ENCODE measurements at places on chromosomes 16 and 17. TPM values are rescaled to one million over a fixed set of nuclear protein-coding genes. Genes with fewer than 3 reads are reported as not detected.

- H3K27me3 ChIP-seq: peaks cover 24% of the 10 kb centered on the region
- H3K4me3 ChIP-seq: no peak overlapping the region
- peak; percentile 29 for DNase-seq
- peaks cover 5% of the 10 kb centered on the region for H3K4me1 ChIP-seq
Measured at GRCh38 chr17:61414141-61414935, 14.7 kb downstream of the TBX2 start.

GRCh38 chr17:45171338-45172231 lies 9.9 kb downstream of the HEXIM2 start:
- DNase-seq: peak; percentile 83
- no peaks in the 10 kb centered on the region for H3K27me3 ChIP-seq
- H3K4me3 ChIP-seq: no peak overlapping the region
- no peaks in the 10 kb centered on the region for H3K36me3 ChIP-seq

GRCh38 chr17:30226878-30227277 lies 8.6 kb downstream of the SLC6A4 start:
- H3K27ac ChIP-seq: no peak overlapping the region
- no peaks in the 10 kb centered on the region for H3K27me3 ChIP-seq
- no peaks in the 10 kb centered on the region for H3K4me1 ChIP-seq
- H3K36me3 ChIP-seq: no peaks in the 10 kb centered on the region

DNA sequence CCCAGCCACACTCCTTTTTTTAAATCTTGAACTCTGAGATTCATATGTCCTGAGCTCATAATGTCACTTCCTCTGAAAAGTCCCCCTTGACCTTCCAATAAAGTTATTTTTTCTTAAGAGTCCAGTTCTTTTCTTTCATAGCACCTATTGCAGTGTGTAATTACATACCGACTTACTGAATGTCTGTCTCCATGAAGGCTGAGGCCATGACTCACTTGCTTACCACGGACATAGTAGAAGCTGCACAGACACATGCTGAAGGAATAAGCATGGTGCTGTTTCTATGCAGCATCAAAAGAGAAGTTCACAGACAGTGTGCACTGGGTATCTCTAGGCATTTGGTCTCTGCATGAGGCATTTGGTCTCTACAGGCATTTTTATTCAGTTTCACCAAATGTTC lies 77.2 kb downstream of the C17orf67 start:
- no peaks in the 10 kb centered on the region for H3K4me1 ChIP-seq
- no peak overlapping the region for H3K27ac ChIP-seq
- no peaks in the 10 kb centered on the region for H3K36me3 ChIP-seq

GRCh38 chr17:77363821-77364361 lies 223.1 kb downstream of the SEC14L1 start:
- no peaks in the 10 kb centered on the region for H3K27me3 ChIP-seq
- H3K4me3 ChIP-seq: no peak overlapping the region
- H3K36me3 ChIP-seq: no peaks in the 10 kb centered on the region
- H3K27ac ChIP-seq: no peak overlapping the region
- DNase-seq: no peak

GRCh38 chr17:39547713-39548478 lies 59.8 kb downstream of the NEUROD2 start:
- H3K4me1 ChIP-seq: no peaks in the 10 kb centered on the region
- DNase-seq: peak; percentile 78
- no peak overlapping the region for H3K4me3 ChIP-seq
- no peaks in the 10 kb centered on the region for H3K27me3 ChIP-seq

DNA sequence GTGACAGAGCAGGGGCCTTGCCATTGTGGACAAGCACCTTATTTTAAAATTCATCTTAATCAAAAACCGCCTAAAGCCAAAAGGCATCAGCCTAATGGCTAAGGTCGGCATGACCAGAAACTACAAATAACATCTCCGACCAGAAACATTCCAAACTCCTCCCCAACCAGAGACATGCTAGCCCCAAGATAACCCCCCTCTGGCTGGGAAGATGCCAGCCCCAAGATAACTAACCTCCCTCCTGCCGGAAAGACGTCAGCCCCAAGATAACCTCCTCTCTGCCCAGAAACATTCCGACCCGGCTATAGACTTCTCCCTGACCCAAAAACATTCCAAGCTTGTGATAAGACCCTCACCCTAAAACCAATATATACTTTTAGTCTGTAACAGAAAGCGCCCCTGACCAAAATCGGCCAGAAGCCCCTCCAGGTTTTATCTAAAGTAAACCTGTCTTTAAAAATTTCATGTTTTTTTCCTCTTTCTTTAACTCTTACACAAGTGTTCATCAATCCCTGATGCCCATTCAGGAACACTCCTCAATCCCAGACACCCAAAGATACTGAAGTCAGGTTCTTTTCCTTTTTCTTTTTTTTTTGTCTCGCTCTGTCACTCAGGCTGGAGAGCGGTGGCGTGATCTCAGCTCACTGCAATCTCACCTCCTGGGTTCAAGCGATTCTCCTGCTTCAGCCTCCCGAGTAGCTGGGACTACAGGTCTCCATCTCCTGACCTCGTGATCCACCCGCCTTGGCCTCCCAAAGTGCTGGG lies 32.7 kb downstream of the TLE7 start:
- DNase-seq: no peak
- no peak overlapping the region for H3K27ac ChIP-seq
- no peaks in the 10 kb centered on the region for H3K27me3 ChIP-seq
- H3K36me3 ChIP-seq: no peaks in the 10 kb centered on the region
- no peak overlapping the region for H3K4me3 ChIP-seq

DNA sequence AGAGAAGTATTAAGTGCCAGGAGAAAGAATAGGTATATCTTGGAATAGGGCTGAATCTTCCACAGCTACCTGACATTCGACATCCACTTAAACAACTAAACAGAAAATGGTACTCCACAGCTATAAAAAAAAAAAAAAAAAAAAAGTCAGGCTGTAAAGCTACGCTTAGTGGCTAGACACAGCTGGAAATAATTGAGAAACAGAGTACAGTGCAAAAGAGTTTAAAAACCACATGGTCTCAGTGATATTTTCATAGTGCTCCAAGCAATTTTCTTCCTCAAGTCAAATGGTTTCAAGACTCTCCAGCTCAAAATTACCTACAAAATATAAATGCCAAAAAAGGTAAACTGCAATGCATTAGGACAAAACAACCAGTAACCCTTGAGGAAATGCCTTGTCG lies 607.1 kb downstream of the KCNJ2 start:
- H3K27me3 ChIP-seq: no peaks in the 10 kb centered on the region
- no peaks in the 10 kb centered on the region for H3K4me1 ChIP-seq
- no peak overlapping the region for H3K4me3 ChIP-seq
- H3K27ac ChIP-seq: no peak overlapping the region

DNA sequence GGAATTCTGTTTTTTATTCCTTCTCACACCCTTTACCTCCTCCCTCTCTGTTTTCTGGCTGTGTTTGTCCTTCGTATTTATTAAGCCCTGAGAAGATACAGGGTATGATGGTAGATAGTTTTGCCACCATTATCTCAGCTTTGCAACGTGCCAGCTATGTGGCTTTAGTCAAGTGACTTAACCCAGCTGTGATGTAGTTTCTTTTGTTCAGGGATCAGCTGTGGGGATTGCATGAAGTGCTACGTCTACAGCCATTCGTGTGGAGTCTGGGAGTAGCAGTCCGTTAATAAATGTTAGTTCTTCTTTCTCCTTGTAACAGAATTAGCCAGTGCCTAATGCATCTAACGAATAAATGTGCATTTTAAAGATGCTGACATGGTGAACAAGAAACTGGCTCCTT lies 128.4 kb downstream of the HAPSTR1 start:
- H3K27ac ChIP-seq: no peak overlapping the region
- H3K36me3 ChIP-seq: no peaks in the 10 kb centered on the region
- no peaks in the 10 kb centered on the region for H3K27me3 ChIP-seq
- DNase-seq: no peak

- peak; percentile 65 for DNase-seq
- no peaks in the 10 kb centered on the region for H3K36me3 ChIP-seq
- H3K27ac ChIP-seq: no peak overlapping the region
Measured at GRCh38 chr16:84785843-84786581, 33.8 kb upstream of the CRISPLD2 start.

GRCh38 chr17:45940293-45940692 lies 45.9 kb downstream of the MAPT start:
- no peaks in the 10 kb centered on the region for H3K4me1 ChIP-seq
- H3K36me3 ChIP-seq: no peaks in the 10 kb centered on the region
- DNase-seq: no peak
- no peak overlapping the region for H3K4me3 ChIP-seq

- no peak overlapping the region for H3K27ac ChIP-seq
- H3K36me3 ChIP-seq: no peaks in the 10 kb centered on the region
- H3K4me1 ChIP-seq: no peaks in the 10 kb centered on the region
- H3K27me3 ChIP-seq: no peaks in the 10 kb centered on the region
Measured at GRCh38 chr17:31425282-31426040, 34.0 kb downstream of the RAB11FIP4 start.

DNA sequence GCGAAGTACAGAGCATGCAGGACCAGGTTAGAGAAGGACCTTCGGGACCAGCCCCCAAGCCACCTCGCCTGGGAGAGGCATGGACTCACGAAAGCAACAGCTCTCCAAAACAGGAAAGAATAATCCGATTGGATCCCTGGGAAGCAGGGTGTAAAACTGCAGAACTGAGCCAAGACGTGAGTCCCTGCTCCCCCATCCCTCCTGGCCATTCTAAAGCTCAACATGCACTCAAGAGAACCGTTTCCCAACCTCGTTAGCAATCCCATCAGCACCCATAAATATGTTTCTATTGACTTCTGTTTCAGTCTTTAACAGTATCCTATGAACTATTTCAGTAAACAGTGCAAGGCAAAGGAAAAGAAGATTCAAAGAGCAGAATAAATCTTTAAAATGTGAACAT lies 167.0 kb downstream of the COPRS start:
- no peak overlapping the region for H3K27ac ChIP-seq
- H3K36me3 ChIP-seq: no peaks in the 10 kb centered on the region
- no peaks in the 10 kb centered on the region for H3K4me1 ChIP-seq
- H3K4me3 ChIP-seq: no peak overlapping the region
- no peak for DNase-seq

GRCh38 chr16:48136547-48137360 lies 19.0 kb downstream of the ABCC12 start:
- no peak overlapping the region for H3K27ac ChIP-seq
- no peak for DNase-seq
- H3K27me3 ChIP-seq: no peaks in the 10 kb centered on the region
- H3K4me3 ChIP-seq: no peak overlapping the region
- H3K4me1 ChIP-seq: no peaks in the 10 kb centered on the region
- no peaks in the 10 kb centered on the region for H3K36me3 ChIP-seq

DNA sequence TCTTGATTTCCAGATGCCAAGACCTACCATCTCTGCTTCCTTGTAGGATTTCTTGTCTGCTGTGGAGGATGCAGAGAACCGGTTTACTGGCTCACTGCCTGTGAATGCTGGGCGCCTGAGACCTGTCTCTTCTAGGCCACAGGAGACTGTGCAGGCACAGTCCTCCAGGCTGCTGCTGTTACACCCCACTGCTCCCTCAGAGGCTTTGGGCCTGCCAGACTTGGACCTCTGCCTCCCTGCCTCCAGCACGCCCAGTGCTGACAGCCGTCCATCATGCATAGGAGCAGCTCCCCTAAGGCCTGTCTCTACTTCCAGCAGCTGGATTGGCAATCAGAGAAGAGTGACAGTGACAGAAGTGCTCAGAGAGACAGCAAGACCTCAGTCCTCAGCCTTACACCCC lies 6.1 kb downstream of the HROB start:
- DNase-seq: no peak
- H3K4me1 ChIP-seq: no peaks in the 10 kb centered on the region
- H3K4me3 ChIP-seq: no peak overlapping the region
- H3K27me3 ChIP-seq: no peaks in the 10 kb centered on the region

GRCh38 chr17:56929362-56929969 lies 15.6 kb upstream of the TRIM25 start:
- no peaks in the 10 kb centered on the region for H3K4me1 ChIP-seq
- no peak overlapping the region for H3K4me3 ChIP-seq
- no peaks in the 10 kb centered on the region for H3K27me3 ChIP-seq
- no peaks in the 10 kb centered on the region for H3K36me3 ChIP-seq
- no peak overlapping the region for H3K27ac ChIP-seq

DNA sequence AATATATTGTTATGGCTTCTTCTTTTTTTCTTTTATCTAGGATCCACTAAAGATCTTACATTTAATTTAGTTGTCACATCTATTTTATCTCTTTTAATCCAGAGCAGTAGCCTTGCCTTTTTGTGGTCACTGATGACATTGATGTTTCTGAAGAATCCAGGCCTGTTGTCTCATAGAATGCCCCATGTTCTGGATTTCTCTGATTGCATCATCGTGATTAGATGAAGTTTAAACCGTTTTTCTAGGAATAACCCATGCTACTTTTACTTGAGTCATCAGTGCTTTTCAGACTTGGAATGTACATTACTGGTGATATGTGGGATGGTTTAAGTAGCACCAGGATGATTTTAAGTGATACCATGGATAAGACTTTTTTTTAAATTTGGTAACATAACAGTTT lies 106.4 kb upstream of the CES5A start:
- H3K4me1 ChIP-seq: no peaks in the 10 kb centered on the region
- no peak for DNase-seq
- H3K27ac ChIP-seq: no peak overlapping the region
- no peak overlapping the region for H3K4me3 ChIP-seq
- H3K27me3 ChIP-seq: no peaks in the 10 kb centered on the region

DNA sequence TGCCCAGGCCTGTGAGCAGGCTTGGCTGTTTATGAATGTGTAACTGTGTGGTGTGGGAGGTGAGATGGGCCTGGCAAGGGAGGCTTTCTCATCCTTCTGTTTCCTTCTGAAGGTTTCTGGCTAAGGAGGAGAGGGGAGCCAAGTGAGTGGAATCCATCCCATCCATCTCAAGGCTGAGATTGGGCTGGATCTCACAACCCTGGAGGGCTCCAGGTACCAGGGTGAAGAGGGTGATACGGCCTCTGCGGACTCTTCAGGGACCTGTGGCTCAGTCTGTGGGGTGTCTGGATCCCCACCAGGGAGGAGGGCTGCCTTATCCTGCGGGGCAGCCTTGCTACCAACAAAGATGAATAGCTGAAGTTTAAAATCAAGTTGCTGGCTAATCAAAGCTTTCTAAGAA lies 7.0 kb downstream of the ZNF629 start:
- H3K4me3 ChIP-seq: no peak overlapping the region
- H3K27me3 ChIP-seq: no peaks in the 10 kb centered on the region
- H3K36me3 ChIP-seq: peaks cover 3% of the 10 kb centered on the region
- DNase-seq: no peak
- no peak overlapping the region for H3K27ac ChIP-seq

GRCh38 chr17:5211458-5211857 lies 19.8 kb upstream of the ZNF594 start:
- no peaks in the 10 kb centered on the region for H3K27me3 ChIP-seq
- no peaks in the 10 kb centered on the region for H3K36me3 ChIP-seq
- no peak overlapping the region for H3K4me3 ChIP-seq

GRCh38 chr16:23842137-23842600 lies 6.4 kb downstream of the PRKCB start:
- H3K27ac ChIP-seq: no peak overlapping the region
- H3K36me3 ChIP-seq: no peaks in the 10 kb centered on the region
- H3K4me3 ChIP-seq: no peak overlapping the region
- H3K27me3 ChIP-seq: peaks cover 4% of the 10 kb centered on the region

GRCh38 chr17:15134363-15134762 lies 130.8 kb downstream of the PMP22 start:
- H3K27ac ChIP-seq: no peak overlapping the region
- DNase-seq: no peak
- H3K36me3 ChIP-seq: no peaks in the 10 kb centered on the region

The REXO5 gene
- 2.9 TPM for total RNA-seq

The RAPGEFL1 gene
- total RNA-seq: 98.2 TPM

The AGRP gene
- not detected for total RNA-seq

The CORO7 gene
- 55.9 TPM for total RNA-seq

The HSD17B2 gene
- total RNA-seq: 69.2 TPM

The LGALS9 gene
- 370 TPM for total RNA-seq

The CA7 gene
- total RNA-seq: 46.2 TPM

The TMIGD1 gene
- 107 TPM for total RNA-seq

The NLRP1 gene
- total RNA-seq: 5.1 TPM

The RPL13 gene
- total RNA-seq: 1,855 TPM
